ENCODE measurements at places on chromosomes 3 and 15.

DNA sequence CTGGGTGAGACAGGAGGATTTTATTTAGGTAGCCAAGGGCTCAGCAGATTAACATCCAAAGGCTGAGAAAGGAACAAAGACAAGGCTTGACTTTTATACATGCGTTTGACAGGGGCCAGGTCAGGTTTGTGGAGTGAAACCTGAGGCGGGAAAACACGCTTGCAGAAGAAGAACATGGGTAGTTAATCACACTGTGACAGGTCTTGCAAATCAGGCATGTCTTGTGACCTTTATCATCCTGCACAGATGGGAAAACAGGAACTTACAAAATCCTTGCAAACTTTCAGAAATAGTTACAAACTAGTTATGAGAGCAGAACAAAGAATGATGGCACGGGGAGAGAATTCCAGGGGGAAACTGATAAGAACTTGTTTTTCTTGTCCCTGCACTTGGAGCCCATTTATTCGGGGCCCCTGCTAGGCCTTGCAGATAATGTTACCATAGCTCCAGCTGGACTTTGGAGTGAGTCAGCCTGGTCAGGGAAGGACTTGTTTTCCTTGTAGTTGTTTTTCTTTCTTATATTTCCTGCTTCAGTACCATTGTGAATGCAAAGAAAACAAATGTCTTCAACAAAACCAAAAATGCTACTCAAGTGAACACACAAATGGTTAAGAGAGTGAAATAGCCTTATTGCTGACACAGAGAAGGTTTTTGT lies 965.9 kb upstream of the ROBO1 start:
- no peak for DNase-seq

GRCh38 chr3:160695915-160696327 lies 19.0 kb downstream of the ARL14 start:
- DNase-seq, result no peak

- no peak for DNase-seq
These were observed 466.0 kb upstream of the NR2F2 start for GRCh38 chr15:95864467-95864886.

DNA sequence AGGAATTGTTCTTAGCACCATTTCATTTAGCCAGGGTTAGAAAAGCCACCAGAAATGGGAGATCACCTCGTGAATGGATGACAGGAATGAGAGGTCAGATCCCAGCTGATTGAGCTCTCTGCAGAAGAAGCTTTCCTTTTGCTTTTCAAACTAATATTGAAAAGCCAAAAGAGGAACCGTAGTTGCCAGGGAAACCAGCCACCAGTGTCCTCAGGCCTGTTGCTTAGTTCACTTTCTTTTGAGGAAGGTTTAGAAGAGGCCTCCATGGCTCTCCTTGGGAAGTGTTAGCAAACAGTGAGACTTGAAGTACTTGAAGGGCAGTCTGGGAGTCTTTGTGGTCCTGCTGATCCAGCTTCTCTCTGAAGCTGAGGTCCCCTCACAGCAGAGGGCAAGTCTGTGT lies 7.4 kb upstream of the CCK start:
- DNase-seq, result no peak

- peak; percentile 88 for DNase-seq
These were observed at the start of gene NEO1 for GRCh38 chr15:73051807-73052652. TSS of gene NEO1 (plus strand) at chr15:73052463. CDS start at chr15:73052676, 213 bp downstream.

DNA sequence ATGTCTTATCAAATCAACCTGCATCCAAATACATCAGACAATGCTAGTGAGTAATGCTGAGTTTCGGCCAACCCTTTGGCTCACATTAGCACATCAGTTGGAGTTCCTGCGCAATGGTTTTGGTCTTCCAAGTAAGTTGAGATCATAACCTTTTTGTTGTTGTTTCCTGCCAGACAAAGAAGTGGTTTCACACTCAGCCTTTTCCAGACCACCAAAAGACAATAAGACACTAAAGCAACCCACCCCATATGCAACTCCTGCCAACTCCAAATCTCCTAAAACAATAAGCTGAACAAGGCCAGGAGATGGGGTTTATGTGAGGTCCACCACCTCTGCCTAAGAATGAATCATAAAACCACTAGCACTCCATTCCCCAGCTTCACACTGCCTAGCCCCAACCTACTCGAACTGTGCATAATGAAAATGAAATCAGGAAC lies 177.0 kb downstream of the ERC2 start:
- no peak for DNase-seq

GRCh38 chr3:61250784-61251173 lies 473 bp downstream of the FHIT start:
- peak; percentile 50 for DNase-seq

- no peak for DNase-seq
These were observed 67.0 kb downstream of the SETD2 start for GRCh38 chr3:47096959-47097358.

DNA sequence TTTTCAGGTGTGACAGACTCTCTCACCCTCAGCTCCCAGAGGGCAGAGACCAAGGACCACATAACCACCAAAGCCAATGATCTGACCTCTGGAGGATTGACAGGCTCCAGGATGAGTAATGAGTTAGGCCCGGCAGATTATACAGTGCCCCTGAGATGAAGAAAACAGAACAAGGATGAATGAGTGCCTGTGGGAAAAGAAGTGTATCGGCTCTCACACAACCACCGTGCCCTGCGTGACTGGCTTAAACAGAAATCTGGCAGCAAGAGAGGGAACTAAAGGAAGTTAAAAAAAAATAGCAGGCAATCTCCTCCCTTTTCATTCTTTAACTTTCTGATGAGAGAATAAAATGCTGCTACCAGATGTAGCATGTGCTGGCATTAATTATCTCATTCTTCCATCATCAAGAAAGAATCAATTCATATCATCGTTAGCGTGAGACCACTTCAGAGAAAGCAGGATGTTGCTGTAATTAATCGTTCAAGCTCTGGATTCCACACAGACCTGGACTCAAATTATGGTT lies 227.5 kb upstream of the COL8A1 start:
- no peak for DNase-seq

- DNase-seq, result no peak
These were observed 40.4 kb upstream of the CTNNB1 start for GRCh38 chr3:41158947-41159346.

DNA sequence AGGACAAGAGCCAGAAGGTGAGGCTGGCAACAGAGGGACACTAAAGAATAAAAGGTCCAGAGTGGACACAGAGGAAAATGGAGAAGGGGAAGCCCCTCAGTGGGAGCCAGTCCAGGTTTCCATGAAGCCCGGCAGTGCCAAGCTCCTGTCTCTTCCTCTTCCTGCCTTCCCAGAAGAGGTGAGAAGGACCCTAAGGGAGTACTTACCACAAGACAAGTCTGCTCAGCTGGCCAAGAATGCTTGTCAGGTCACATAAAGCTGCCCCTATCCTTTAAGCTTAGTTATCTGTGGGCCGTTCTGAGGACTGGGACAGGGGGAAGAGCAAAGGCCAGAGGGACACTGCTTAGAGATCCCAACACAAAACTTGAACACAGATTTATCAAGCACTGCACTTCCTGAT lies 100.2 kb downstream of the RYK start:
- peak; percentile 36 for DNase-seq

- no peak for DNase-seq
These were observed 66.1 kb upstream of the MEX3B start for GRCh38 chr15:82111918-82112317.

DNA sequence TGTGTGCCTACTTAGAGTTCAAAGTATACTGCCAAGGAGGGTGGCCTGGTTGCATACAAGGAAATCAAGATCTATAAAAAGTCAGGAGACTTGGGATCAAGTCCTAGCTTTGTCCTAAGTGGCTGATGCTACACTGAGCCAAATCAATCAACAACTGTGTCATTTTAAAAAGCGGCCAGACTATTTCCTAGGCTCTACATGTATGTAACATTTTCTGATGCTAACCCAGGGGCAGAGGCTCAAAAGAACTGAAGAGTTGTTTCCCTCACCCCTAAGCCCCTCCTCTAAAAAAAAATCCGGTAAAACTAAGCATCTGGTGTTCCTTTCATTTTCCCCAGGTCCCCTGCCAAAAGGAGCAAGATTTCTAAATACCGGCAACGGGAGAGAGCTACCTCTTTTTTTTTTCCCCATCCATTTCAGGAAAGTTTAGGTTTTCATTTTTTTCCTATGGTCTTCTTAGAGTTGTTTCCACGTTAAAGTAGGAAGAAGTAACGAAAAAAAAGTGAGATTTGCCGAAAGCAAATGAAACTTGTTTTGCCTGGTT lies 18.8 kb upstream of the CHD2 start:
- DNase-seq, result no peak

DNA sequence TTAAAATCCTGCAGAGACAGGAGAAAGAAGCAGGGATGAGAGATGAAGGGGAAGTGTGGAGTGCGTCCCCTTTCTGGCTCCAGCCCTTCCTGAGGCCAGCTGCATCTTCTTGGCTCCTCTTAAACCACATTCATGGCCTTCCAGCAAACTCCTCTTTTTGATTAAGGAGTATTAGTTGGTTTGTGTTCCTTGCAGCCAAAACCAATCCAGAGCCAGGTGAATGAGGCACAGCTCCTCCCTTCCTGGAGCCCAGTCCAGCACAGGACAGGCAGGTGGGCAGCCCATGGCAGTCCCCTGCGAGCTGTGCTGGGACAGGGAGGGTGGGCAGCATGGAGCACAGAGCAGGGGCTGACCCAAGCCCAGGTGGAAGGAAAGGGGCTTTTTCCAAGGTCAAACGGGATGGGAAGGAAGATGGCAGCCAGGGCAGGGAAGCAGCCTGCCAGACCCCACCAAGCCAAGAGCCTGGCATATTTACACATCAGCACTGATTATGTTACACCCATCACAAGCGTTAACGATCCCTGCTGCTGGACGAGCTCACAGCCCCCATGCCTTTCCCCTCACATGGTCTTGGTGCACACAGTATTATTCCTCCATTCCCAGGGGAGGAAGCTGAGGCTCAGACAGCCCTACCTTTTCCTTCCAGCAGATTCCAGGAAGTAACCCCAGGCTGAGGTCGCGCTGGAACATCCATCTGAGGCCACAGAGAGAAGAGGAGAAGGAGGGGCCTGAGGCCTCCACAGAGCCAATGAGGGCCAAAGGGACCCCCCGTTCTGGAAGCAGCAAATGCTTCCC lies 175.6 kb downstream of the SMAD6 start:
- no peak for DNase-seq

DNA sequence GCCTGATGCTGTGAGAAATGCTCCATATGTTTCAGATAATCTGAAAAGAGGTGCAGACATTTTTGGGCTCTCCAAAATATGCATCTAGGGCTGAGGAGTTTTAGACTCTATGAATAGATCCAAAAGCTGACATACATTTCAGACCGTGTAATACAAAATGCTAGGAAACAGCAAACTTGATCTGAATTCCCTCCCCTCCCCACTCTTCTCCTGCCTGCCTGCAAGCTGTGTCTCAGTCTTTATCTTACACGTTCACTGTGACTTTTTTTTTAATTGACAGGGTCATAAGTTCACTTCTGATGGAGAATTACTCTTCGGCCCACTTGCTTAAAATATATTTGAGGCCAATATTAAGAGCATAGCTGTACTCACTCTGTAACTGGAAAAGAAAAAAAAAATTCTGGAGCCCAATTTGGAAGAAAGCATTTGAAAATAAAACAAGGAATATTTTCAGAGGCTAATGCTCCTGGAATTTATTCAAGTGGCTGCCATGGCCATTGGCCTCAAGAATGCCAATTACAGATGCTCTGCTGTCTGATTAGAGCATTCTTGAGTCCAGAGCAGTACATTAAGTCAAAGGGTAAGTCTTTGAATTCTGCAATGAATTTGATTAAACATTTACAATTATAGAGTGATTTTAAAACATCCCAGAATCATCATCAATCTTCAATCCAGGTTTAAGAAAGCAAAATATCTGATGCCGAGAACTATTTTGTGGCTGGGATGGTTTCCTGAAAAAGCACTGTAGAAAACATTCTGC lies 146.2 kb upstream of the SEMA6D start:
- DNase-seq, result no peak

DNA sequence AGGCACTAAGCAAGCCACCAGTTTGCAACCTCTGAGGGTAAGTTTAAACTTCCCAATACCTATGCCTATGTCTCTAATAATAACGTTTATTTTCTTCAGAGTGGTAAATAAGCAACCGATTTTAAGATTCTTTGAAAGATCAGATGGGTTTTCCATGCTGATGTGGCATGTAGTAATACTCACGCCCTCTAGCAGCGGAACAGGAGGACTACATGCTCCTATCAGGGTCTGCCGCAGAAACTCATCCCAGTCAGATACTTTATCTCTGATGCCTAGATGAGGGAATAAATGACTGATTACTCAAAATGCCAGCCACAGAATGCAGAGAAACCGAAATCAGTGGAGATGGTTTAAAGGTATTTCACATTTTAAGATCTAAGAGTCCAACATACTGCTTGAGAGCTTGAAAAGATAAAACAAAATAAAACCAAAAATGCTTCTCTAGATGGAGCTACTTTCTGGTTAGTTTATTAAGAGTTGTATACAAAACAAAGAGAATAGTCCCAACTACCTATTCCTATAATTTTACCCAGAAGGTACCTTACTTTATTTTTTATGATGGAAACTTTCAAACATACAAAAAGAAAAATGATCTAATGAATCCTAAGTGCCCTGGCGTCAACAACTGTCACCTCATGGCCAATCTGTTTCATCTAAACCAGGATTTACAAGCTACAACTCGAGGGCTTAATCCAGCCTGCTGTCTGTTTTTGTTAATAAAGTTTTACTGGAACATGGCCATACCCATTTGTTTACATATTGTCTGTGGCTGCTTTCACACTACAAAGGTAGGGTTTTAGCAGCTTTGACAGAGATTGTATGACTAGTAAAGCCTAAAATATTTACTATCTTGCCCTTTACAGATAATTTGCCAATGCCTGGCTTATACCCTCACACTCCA lies 37.5 kb upstream of the STIMATE start:
- peak; percentile 69 for DNase-seq

- no peak for DNase-seq
These were observed 386.0 kb upstream of the LRRC3B start for GRCh38 chr3:26236531-26236930.

DNA sequence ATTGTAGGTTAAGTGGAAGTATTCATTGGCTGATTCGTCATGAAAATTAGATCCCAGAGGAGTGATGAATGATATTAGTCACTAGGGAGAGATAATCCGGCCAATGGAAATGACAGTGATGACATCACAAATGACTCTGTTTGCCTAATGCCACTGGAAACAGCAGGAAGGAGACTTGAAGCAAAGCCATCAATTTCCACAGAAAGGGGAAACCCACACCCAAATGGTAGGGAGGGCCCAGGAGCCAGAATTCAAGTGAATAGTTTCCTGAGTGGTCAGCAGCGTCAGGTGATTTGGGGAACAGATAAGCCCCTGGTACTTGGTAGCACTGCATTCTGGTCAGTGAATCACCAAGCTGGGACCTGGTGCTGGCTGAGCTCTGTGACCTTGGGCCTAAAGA lies 3.3 kb upstream of the ADAMTS9 start:
- DNase-seq, result peak; percentile 84

DNA sequence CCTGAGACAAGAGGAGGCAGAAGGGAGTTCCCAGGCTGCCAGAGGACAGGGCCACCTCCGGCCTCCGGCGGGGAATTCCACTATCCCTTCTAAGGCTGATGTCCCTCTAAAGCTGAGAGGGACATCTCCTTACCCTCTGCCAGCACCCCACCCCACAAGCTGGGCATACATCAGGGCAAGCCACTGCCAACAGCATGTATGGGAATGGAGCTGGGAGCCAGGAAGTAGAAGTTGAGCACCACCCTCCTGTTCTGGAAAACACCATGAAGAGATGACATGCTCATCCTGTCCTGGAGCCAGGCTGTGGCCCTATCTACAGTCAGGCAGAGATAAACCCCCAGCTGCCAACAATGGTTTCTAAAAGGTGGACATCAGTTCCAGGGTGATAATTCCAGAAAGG lies 7.1 kb downstream of the PLCD1 start:
- DNase-seq, result peak; percentile 14

Data from adrenal gland (tissue), 19 donors.